ENCODE measurements at places on chromosomes 12 and 14.

- DNase-seq, result no peak
Observed at GRCh38 chr12:79897617-79898016, 37.3 kb downstream of the PPP1R12A start.

- no peak for DNase-seq
Observed at GRCh38 chr12:53053218-53054111, 3.6 kb downstream of the TNS2 start.

DNA sequence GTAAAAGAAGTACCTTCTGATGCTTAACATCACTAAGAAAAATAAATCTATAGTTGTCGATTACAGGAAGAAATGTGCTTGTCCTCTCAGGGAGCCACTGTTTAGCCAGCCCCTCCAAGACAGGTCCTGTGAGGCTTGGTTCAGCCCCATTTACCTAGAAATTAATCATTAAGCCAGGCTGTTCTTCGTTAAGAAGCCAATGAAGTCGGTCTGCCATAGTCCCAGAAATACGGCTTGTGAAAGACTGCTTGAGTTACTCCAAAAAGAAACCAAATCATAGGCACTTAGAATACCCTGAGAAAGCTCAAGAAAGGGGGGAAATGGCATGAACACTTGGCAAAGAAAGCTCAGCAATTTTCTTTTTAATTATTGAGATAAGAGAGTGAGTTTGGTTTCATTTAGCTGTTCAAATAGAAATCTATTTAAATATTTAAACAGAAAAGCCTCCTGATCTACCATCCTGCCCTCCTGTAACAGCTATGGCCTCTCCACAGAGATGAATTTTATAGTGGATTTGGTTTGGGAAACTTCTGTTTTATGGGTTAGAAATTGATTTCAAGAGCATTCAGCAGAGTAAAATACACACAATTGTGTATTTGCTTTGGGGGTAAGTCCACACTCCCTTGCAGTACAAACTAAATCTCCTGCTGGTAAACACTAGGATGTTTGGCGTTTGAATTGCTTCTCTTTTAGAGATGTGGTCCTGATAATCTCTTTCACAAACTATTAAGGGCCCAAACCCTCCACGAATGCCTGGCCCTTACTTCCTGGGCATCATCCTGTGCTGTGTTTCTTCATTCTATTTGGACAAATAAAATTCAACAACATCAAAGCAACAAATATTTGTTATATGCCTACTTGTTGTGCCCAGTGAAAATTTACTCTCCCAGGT is 234.4 kb downstream of the SEC23A start:
- DNase-seq, result no peak

DNA sequence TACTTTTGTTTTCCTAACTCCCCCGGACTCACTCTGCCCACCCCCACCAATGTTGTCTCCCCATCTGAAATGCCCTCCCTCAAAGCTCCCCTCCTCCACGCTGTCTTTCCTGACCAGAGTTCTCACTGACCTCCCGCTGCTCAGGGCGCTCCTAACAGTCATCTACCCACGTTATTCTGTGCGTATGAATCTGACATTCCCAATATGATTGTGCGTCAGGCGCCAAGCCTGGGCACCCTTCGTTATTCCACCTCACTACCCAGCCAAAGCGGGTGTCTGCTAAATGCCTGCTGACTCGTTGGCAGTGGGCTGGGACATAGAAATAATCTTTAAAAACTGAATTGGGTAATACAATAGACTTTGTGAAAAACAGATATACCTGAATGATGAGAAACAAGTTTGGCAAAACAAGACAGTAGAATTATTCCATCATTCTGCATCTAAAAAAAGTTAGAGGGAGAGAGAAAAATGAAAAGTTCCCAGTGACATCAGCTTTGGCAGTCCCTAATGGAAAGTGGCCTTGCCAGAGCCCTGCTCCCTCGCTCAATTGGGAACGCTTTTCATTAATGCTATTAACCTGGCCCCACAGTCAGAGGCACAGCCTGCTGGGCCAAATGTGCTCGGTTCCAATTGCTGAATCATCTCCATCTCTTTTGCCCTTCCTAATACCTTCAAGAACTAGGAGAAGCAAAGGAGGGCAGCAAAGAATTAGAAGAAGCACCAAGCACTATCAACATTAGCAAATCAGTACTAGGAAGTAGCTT is 74.0 kb upstream of the PLXNC1 start:
- DNase-seq, result peak; percentile 91

DNA sequence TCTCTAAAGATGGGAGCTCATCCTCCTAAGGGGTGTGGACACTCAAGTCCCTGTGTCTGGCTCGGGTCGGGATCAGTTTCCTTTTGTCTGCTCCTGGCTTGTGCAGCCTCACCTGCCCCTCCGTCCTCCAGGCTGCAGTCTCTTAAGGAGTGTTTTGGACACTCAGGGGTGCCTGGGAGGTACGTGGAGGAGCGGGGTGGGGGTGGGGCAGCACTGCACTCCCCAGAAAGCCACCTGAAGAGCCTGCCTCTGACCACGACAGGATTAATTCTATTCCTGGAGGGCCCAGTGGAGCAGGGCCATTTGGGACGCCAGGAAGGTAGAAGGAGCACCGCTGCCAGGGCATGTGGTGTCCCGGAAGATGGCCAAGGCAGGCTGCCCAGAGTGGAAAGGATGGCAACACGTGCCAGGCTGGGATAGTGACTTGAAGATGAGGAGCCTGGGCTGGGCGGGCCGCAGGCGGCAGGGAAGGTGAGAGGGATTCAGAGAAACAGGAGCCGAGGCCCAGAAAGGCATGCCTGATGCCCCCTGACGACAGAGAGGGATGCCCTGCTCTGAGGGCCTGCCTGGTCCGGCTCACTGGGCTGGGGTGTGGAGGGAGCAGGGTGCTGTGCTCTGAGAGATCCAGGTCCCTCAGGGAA is 14.8 kb upstream of the LRTM2 start:
- no peak for DNase-seq

DNA sequence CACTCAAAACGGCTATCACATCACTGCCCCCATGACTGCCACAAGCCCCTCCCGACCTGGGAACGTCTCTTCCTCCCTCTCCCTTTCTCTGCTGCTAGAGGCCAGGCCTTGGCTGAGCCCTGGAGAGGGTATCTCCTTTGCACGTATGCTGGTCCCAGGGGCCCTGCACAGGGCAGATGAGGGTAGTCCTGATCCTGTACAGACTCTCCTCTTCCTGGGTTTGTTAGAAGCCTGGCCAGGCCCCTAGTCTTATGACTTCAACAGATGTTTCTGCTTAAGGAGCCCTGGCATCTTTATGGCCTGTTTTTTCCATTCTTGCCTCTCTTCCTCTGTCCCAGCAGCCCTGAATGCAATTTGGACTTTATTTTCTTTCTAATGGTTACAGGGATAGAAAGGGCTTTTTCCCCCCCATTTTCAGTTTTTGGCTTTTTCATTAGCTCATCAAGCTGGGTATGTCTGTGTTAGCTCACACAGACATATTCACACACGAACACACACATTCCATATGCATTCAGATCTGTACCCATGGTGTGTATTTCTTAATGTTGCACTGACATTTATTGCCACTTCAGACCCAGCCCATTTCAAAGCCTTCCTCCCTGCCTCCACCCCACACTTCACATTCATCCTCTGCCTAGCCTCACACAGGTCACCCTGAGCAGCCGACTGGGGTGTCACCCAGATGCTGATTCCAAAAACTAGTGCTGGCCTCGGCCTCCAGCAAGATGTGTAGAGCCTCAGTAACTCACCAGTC is 203.2 kb downstream of the ZFP36L1 start:
- peak; percentile 86 for DNase-seq

- DNase-seq, result no peak
Observed at GRCh38 chr12:53602176-53602864, 23.9 kb downstream of the ATF7 start.

GRCh38 chr12:70576341-70577282 is 60.6 kb downstream of the PTPRB start:
- DNase-seq, result peak; percentile 73

GRCh38 chr14:105987563-105987962 is 461.2 kb downstream of the TMEM121 start:
- no peak for DNase-seq

GRCh38 chr14:49954171-49954631 is 61.3 kb downstream of the ARF6 start:
- DNase-seq, result no peak

DNA sequence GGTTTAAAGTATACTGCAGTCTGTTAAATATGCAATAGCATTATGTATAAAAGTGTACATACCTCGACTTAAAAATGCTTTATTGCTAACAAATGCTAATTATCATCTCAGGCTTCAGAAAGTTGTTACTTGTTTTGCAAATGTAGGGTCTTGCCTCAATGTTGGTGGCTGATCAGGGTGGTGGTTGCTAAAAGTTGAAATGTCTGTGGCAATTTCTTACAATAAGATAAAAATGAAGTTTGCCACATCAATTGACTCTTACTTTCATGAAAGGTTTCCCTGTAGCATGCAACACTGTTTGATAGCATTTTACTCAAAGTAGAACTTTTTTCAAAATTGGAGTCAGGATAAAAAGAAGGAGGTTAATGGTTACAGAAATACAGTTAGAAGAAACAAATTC is 407.7 kb upstream of the OR4E1 start:
- no peak for DNase-seq

DNA sequence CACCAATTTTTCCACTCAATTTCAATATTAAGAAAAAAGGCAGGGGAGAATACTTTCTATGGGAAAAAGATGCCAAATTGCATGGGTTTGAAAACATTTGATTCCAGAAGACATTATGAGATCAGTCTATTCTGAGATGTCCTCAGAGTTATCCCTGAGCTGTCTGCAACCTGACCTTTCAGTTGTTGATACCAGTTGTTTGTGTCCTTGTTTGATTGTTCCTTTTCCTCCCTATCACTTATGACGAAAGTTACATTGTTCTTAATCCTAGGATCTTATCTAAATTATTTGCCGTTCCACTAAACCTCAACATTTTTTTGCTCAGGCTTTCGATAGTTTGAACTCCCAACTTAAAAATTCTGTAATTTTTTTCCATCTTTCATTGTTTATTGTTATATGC is 336.3 kb upstream of the NOVA1 start:
- DNase-seq, result no peak

- DNase-seq, result no peak
Observed at GRCh38 chr12:124140944-124141486, 153.9 kb upstream of the RFLNA start.

DNA sequence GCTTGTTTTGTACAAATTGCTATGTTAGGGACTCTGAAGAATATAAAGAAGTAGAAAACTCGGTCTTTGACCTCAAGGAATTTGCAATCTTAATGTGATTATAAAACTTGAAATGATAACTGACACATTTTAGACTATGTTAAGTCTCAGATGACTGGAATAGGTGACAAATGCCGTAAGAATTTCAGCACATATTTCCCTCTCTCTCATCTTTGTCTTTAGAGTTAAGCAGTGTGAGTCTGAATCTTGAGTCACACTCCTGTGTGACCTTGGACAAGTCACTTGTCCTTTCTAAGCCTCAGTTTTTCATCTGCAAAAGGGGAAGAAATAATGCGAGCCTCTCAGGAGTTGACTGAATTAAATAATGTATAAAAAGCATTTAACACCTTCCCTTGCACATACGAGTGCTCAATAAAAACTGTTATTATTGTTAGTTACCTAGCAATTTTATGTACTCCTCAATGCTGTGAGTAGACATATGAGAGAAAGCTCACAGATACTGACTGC is 103.7 kb downstream of the DYRK2 start:
- DNase-seq, result no peak

GRCh38 chr12:60849723-60850122 is 1253.9 kb downstream of the SLC16A7 start:
- DNase-seq, result no peak

DNA sequence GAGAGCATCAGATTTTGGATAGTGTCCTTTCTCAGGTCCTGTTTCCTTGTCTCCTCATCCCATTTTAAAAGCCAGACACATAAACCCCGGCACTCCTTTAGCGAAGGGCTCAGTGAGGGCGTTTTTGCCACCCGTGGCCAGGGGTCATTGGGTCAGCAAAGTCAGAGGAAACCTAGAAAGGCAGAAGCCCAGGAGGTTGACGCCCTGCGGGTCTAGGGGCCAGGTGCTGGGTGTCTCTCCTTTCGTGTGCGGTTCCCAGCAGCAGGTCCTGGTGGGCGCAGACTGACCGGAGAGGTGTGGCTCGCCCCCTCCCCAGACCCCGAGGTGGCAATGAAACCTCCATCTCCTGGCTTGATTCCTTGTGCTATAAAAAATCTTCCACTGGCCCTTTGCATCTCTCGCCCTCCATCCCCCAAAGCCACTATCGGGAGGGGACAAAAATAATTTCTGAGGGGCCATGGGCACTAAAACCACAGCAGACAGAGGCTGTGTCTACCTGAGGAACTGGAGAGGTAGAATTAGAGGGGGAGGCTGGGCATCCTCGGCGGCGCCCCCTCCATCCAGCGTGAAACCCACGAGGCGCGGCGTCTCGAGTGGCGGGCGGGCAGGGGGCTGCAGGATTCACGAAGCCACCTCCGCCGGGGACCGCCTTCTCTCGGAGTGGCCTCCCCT is 858 bp upstream of the FRMD6 start:
- peak; percentile 25 for DNase-seq

- DNase-seq, result no peak
Observed at GRCh38 chr12:81974762-81975161, 215.6 kb upstream of the PPFIA2 start.

DNA sequence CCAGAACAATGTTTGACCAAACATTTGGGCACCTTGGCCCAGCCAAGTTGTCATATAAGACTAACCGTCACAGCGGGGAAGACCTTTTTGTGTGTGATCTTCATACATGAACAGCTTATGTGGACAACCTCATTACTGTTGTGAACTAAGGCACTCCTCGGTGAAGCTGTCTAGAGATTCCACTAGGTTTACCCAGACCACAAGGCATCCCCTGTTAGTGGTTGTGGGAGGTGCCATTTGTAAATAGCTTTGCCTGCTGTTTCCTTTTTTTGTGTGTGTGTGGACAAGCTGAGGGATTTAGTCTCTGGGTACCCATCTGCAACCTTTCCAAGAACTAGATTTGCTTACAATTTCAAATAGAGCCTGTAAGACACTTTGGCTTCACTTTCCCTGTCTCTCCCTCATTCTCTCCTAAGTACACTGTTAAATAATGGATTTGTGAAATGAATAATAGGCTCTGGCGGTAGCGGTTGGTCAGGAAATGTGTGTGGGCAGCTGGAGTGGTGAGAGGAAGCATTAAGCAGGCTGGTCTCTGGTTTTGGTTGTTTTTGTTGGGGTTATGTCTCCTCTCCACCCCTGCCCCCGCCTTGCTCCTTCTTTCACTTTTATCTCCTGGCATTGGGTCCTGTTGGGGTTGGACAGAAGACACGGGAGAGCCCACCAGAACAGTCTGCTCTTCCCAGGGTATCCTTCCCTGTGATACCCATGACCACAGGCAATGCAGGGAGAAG is 727.6 kb downstream of the VRK1 start:
- DNase-seq, result no peak

DNA sequence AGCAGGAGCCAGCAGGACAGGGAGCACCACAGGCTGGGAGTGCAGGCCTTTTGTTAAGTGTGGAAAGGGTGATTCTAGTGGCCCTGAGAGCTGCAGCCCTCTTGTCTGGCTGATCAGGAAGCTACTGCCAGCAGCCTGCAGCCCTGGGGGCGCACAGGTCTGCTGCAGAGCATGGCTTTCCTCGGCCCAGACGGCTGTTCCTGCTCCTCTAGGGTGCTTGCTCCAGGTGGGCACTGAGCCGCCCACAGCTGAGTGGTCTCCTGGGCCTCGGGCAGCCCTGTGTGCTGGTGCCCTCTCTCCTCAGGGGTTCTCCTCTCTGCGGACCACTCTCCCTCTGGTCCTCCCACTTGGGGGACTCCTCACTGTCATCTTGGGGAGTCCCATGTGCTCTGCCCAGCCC is 18.9 kb downstream of the CCDC88C start:
- no peak for DNase-seq

GRCh38 chr14:62179367-62180018 is 417.3 kb downstream of the SNAPC1 start:
- peak; percentile 63 for DNase-seq

Measured in muscle of arm (tissue), 14 donors.